Esophagus muscularis mucosa (tissue), 4 donors: ENCODE measurements at places on chromosomes 2 and 18. TPM values are rescaled to one million over a fixed set of nuclear protein-coding genes. Genes with fewer than 3 reads are reported as not detected.

The FLACC1 gene
- total RNA-seq: 4.5 TPM

The FMNL2 gene
- 23.5 TPM for total RNA-seq

The GKN2 gene
- total RNA-seq: not detected

The CRYBA2 gene
- not detected for total RNA-seq

The TTC27 gene
- 9.8 TPM for total RNA-seq

The TBR1 gene
- not detected for total RNA-seq

The CABYR gene
- 1.3 TPM for total RNA-seq

The RGPD5 gene
- 17.0 TPM for total RNA-seq

The CYP27A1 gene
- 22.4 TPM for total RNA-seq

The EML6 gene
- total RNA-seq: 0.78 TPM

The CACNB4 gene
- total RNA-seq: 2.5 TPM

The C2orf80 gene
- not detected for total RNA-seq

DNA sequence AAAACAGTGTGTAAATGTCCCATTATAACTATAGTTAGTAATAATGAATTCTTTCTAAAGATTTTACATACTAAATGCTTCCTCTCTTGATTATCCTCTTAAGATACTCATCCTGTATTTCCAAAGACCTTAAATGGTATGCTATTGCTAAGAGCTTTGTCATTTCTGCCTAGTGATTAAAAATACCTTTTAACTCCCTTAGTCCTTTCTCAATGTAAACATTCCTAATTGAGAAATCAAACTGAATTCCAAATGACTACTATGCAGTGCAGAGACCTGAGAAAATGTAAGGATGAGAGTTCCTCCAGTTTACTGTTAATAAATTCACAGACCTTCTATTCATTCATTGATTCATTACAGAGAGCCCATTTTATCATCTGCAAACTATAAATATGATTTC, 86.9 kb downstream of the SOS1 start:
- H3K27me3 ChIP-seq: no peaks in the 10 kb centered on the region
- no peaks in the 10 kb centered on the region for H3K4me1 ChIP-seq

DNA sequence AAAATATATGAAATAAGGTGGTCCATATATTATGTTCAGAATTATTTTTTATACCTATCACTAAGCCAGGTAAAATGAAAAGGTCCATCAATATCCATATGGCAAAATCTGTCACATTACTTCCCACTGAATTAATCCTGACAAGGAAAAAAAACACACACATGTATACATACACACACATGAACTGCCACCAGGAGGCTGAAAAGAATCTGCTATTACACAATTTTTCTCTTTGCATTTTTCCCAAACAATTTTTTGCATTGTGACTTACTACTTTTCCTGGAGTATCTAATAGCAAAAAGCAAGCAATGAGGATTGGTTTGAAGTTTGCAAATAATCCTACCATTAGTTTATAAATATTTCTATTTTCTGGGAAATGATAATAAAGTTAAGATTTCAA, 128.2 kb upstream of the CD226 start:
- no peaks in the 10 kb centered on the region for H3K4me1 ChIP-seq
- H3K27me3 ChIP-seq: no peaks in the 10 kb centered on the region
- no peaks in the 10 kb centered on the region for H3K36me3 ChIP-seq
- no peak overlapping the region for H3K27ac ChIP-seq
- no peak for DNase-seq

DNA sequence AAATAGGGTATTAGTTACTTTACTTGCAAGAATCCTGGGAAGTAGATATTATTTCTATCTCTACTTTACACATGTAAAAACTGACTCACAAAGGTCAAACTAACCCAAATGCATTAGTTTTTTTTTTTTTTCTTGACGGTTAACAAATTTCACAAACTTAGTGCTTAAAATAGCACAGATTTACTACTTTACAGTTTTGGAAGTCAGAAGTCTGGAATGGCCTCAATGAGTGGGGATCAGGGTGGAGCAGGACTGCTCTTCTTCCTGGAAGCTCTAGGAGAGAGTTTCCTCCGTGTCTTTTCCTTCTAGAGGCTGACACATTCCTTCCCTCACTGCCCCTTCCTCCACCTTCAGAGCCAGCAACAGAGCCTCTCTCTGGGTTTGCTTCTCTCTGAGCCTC, 117.2 kb downstream of the COL6A3 start:
- no peaks in the 10 kb centered on the region for H3K27me3 ChIP-seq
- peaks cover 56% of the 10 kb centered on the region for H3K4me1 ChIP-seq
- no peak for DNase-seq
- no peak overlapping the region for H3K4me3 ChIP-seq
- H3K36me3 ChIP-seq: no peaks in the 10 kb centered on the region

GRCh38 chr2:148814143-148814859, 60.7 kb upstream of the KIF5C start:
- peak overlapping the region; percentile 13 for H3K4me3 ChIP-seq
- H3K36me3 ChIP-seq: no peaks in the 10 kb centered on the region
- DNase-seq: no peak
- no peaks in the 10 kb centered on the region for H3K27me3 ChIP-seq
- peak overlapping the region; percentile 49 for H3K27ac ChIP-seq

DNA sequence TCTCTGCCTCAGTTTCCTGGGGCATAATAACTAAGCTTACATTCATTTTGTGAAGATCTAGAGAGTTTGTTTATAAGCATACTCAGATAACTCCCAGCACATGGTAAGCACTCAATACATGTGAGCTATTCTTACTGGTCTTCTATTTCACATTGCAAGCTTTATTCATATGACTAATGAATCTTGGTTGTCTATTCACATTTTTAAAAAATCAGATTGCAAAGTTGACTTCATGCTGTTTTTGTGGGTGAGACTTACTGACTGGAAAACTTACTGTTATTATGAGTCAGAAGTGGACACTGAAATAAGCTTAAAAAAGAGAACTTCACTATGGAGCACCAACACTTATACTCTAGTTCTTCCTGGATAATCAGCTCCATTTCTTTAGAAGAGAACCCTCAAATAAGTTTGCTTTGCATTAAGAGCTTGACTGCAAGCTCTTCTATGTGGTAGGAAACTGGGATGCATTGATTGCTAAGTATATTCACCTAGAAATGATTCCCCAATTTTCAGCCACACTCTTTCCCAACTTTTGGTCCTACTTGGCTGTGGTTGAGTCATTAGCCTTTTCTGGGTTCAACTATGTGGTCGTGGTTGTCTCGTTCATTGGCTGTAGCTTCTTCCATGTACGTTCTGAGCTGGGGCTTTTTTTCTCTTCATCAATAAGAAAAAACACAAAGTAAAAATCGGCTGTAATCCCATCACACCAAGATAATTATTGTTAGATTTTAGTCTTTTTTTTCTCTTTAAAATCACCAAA, 29.5 kb upstream of the RBMS1 start:
- no peaks in the 10 kb centered on the region for H3K4me1 ChIP-seq
- no peak for DNase-seq
- no peak overlapping the region for H3K27ac ChIP-seq

GRCh38 chr18:55651236-55651635, 63.2 kb upstream of the TCF4 start:
- H3K27me3 ChIP-seq: no peaks in the 10 kb centered on the region
- no peak overlapping the region for H3K4me3 ChIP-seq
- H3K4me1 ChIP-seq: no peaks in the 10 kb centered on the region
- H3K27ac ChIP-seq: no peak overlapping the region

- peaks cover 19% of the 10 kb centered on the region for H3K36me3 ChIP-seq
- H3K4me1 ChIP-seq: peaks cover 8% of the 10 kb centered on the region
- H3K4me3 ChIP-seq: no peak overlapping the region
- H3K27me3 ChIP-seq: no peaks in the 10 kb centered on the region
- peak overlapping the region; percentile 4 for H3K27ac ChIP-seq
Observed at GRCh38 chr18:79423211-79424007, 27.7 kb downstream of the NFATC1 start.

DNA sequence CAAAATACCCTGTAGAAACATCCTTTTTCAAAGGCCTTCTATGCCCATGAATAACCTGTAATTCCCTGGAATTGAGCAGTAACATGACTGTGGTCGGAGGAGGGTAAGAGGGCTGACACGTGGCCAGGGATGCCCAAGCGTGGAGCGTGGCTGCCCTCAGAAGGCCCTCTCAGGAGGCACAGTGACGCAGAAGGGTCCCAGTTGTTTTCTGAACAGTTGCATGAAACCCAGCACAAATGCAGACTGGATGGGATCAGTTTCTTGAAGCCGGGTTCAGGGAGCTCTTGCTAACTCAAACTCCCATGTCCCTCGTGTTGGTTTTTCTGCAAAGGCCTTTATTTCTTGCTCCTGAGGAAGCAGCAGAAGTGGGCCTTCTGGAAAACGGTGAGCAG, 237.0 kb downstream of the ALPK2 start:
- peak overlapping the region; percentile 69 for H3K27ac ChIP-seq
- H3K4me3 ChIP-seq: no peak overlapping the region
- DNase-seq: no peak
- H3K36me3 ChIP-seq: peaks cover 72% of the 10 kb centered on the region
- no peaks in the 10 kb centered on the region for H3K4me1 ChIP-seq
- H3K27me3 ChIP-seq: no peaks in the 10 kb centered on the region

DNA sequence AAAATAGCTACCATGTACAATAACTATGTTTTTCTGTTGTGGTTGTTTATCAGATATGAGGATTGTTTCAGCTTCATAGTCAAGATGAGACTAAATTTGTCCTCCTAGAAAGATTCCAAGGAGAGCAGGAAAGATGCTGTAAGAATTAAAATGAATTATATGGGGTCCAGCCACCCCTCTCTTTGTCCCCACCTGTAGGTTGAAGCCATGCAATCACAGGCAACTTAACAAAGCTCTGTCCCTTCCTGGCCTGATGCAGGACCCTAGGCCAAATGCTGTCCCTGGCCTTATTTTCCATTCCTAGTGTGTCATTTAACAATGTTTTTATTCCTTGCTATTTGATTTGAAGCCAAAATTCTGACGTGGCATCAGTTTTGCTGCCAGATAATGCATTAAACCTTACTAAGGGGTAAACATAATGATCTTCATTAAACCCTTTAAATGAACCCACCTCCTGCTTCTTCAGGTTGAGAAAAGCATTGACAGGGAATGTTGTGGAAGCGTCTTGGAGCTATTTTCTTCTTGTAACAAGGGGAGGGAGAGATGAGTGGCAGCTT, 240.9 kb upstream of the ZNF521 start:
- no peaks in the 10 kb centered on the region for H3K4me1 ChIP-seq
- H3K4me3 ChIP-seq: no peak overlapping the region
- H3K27ac ChIP-seq: no peak overlapping the region
- H3K36me3 ChIP-seq: no peaks in the 10 kb centered on the region
- no peaks in the 10 kb centered on the region for H3K27me3 ChIP-seq

DNA sequence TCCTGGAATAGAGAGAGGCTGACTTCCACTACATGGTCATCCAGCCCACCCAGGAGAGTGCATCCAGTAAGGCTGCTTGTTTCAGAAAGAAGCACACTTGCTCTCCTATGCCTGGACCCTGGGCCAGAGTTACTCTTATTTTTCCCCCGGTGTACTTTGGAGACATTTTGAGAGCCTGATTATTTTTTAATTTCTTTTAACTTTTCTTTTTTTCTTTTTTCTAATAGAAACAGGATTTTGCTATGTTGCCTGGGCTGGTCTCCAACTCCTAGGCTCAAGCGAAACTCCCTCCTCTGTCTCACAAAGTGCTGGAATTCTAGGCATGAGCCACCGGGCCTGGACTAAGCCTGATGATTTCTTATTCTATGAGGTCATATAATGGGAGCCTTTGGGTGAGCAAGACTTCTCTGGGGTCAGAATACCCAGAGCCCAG, 62.2 kb downstream of the RPL37A start:
- H3K4me1 ChIP-seq: peaks cover 69% of the 10 kb centered on the region
- H3K4me3 ChIP-seq: no peak overlapping the region
- no peaks in the 10 kb centered on the region for H3K27me3 ChIP-seq
- H3K36me3 ChIP-seq: no peaks in the 10 kb centered on the region

GRCh38 chr2:133235968-133236367, 332.3 kb downstream of the NCKAP5 start:
- no peaks in the 10 kb centered on the region for H3K27me3 ChIP-seq
- H3K27ac ChIP-seq: no peak overlapping the region
- peaks cover 6% of the 10 kb centered on the region for H3K4me1 ChIP-seq
- no peak for DNase-seq
- no peaks in the 10 kb centered on the region for H3K36me3 ChIP-seq

DNA sequence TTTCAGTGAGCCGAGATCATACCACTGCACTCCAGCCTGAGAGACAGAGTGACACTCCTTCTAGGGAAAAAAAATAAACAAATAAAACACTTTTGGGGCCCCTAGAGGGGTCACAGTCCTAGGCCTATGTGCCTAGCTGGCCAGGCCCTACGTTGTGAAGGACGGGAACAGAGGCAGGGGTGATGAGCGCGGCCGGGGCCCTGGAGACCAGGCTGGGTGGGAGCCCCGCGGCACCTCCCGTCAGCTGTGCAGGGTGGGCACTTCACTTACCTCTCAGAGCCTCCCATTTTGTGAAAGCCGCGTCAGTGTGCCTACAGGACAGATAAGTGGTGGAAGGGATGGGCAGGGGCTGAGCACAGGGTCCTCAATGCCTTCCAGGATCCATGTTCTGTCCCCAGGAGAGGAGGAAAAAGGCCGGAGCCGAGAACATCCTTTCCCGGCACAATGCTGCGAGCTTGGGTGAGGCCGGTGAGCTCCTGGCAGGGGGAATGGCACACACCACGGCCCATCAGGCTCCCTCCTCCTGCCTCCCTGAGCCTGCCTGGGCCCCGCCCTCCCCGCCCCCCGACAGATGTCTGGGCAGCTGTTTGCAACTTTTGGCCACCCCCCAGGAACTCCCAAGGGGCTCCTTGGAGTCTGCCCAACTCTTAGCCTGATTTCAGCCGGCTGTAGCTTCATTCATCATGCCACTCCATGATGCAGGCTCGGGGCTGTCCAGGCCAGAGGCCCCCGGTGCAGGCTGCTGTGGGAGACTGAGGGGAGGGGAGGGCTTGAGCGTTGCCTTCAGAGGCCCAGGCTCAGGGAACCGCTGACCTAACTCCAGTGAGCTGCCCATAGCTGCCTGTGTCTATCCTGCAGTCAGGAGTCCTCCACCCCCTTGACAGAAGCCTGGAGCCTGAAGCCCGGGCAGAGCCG, 196.5 kb downstream of the TFCP2L1 start:
- no peaks in the 10 kb centered on the region for H3K27me3 ChIP-seq
- H3K4me1 ChIP-seq: no peaks in the 10 kb centered on the region
- no peak overlapping the region for H3K4me3 ChIP-seq
- no peak for DNase-seq
- no peaks in the 10 kb centered on the region for H3K36me3 ChIP-seq

GRCh38 chr2:98455494-98455976, 10.9 kb downstream of the INPP4A start:
- H3K4me1 ChIP-seq: peaks cover 86% of the 10 kb centered on the region
- no peaks in the 10 kb centered on the region for H3K27me3 ChIP-seq
- no peak for DNase-seq
- no peak overlapping the region for H3K4me3 ChIP-seq

GRCh38 chr2:10709290-10709939, 12.0 kb upstream of the ATP6V1C2 start:
- H3K4me3 ChIP-seq: no peak overlapping the region
- no peak overlapping the region for H3K27ac ChIP-seq
- no peak for DNase-seq
- H3K36me3 ChIP-seq: no peaks in the 10 kb centered on the region
